ENCODE measurements at places on chromosomes 13 and 19.
A peak's percentile ranks its signal among the peaks of the same experiment; 100 is the strongest.

- no peak for DNase-seq
These were observed 64.9 kb downstream of the EFNB2 start for GRCh38 chr13:106470576-106470975.

DNA sequence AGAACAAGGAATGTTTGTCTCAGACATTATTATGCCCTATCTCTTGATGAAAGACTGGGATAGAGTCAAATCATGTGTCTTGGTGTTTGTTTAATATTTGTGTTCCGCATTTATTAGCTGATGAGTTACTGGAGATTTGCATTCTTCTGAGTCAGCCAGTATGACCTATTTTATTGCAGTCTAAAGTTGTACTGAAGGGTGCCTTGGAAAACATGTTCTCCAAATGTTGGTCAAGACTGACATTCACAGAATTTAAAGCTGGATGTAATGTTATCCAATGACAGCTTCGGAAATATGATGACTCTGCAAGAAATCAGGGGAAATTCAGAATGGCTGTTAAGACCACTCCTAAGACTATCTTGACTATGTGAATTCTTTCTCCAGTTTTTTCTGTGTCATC, 134.0 kb downstream of the KCNRG start:
- no peak for DNase-seq

- no peak for DNase-seq
These were observed 215.1 kb downstream of the RBM26 start for GRCh38 chr13:79190932-79191331.

- no peak for DNase-seq
These were observed 1261.8 kb downstream of the SLITRK5 start for GRCh38 chr13:88932950-88933349.

GRCh38 chr19:29860492-29860891, 48.7 kb downstream of the CCNE1 start:
- DNase-seq = no peak

- no peak for DNase-seq
These were observed 277.1 kb downstream of the KLF12 start for GRCh38 chr13:73857106-73857505.

DNA sequence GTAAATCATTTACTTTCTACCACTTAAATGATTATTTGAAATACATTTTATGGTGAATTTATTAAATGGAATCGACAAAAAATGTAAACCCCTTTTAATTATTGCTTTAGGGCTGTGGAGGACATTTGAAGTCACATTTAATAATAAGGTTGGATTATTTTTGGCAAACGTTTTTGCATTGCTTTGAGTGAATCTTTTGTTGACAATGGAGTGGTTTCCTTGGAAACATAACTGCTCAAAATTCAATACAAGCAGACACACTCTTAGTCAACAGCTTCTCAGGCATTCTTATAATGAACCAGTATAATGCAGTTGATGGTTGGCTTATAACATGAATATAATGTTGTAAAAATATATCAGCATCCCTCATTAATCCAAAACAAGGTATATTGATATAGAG, 104.7 kb downstream of the DCLK1 start:
- no peak for DNase-seq

- no peak for DNase-seq
These were observed 24.5 kb downstream of the C19orf47 start for GRCh38 chr19:40323705-40324104.

DNA sequence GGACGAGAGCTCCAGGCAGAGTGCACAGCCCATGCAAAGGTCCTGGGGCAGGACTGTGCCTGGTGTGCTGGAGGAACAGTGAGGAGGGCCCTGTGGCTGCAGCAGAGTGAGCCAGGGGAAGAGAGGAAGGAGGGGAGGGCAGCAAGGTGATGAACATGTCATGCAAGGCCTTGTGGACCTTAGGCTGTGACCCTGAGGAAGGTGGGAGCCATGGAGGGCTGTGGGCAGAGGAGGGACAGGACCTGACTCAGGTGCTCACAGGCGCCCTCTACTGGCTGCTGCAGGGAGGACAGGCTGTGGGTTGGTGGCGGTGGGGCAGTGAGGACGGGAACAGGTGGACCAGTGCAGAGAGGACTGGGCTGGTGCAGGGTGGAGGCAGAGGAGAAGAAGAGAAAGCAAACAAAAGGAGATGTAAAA, 170.3 kb downstream of the PTPRS start:
- DNase-seq = peak; percentile 24

- no peak for DNase-seq
These were observed 2.4 kb downstream of the IL27RA start for GRCh38 chr19:14033946-14034345.

GRCh38 chr13:23859904-23860303, 29.3 kb downstream of the MIPEP start:
- DNase-seq = no peak

DNA sequence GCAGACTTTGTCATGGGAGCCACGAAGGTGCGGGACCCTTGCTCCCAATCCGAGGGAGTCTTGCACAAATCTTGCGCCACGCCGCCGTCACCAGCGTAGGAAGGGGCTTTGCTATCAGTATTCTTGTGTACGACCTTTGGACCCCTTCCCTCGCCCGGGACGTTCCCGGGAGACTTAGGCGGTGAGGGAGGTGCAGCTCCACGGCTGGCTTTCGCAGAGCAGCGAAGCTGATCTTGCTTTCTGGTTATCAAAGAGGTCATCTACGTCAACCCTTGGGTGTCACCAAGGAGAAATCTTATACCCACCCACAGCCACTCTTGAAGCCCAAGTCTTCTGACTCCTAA, 583 bp downstream of the TECR start:
- DNase-seq = no peak

- no peak for DNase-seq
These were observed 110.8 kb upstream of the POSTN start for GRCh38 chr13:37709318-37709717.

- no peak for DNase-seq
These were observed 16.7 kb downstream of the SYDE1 start for GRCh38 chr19:15123900-15124299.

Data from CD4-positive, alpha-beta T cell treated with Interleukin-6 at 100 ng/mL for 8 hours (primary cell).